AG20443 (cell line): ENCODE measurements at places on chromosomes 2 and 18.

- peak; percentile 56 for DNase-seq
These were observed 1.7 kb downstream of the MYCN start for GRCh38 chr2:15941871-15942710.

GRCh38 chr2:101983486-101983885, 8.3 kb upstream of the IL1R2 start:
- peak; percentile 46 for DNase-seq

- DNase-seq = peak; percentile 25
These were observed 65.3 kb downstream of the STAT1 start for GRCh38 chr2:190948671-190949070.

GRCh38 chr2:176324862-176325261, 55.6 kb downstream of the MTX2 start:
- no peak for DNase-seq

DNA sequence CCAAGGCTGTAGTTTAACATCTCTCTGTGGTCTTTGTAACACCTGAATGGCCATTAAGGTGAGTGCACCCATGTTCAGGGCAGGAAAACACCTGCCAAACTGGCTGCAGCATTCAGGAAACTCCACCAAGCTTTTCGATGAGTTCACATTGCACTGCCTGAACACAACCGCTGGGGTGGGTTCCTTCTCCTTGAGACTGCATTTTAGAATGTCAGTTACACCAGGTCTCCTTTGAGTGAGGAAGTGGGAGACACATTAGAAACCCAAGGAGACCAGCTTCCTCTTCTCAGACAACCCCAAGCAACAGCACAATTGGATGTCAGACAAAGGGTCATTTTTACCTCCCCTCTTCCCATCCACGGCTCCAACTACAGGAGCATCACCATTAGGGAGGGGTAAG, 35.2 kb downstream of the CYRIA start:
- no peak for DNase-seq

DNA sequence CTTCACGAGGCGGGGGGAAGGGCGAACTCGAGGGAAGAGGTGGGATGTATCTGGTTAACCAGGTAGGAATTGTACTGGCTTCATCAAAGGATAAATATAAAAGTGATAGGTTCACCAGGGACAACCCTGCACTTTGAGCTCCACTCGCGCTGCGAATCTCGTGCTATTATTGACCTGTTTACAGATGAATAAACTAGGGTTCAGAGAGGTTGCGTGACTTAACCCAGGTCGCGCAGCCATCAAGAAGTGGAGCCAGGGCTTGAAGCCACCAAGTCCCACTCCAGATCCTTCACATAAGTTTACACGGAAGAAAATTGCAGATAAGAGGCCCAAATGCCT, 1.4 kb upstream of the CYP1B1 start:
- no peak for DNase-seq

GRCh38 chr18:36499938-36500337, 202.4 kb downstream of the FHOD3 start:
- no peak for DNase-seq

DNA sequence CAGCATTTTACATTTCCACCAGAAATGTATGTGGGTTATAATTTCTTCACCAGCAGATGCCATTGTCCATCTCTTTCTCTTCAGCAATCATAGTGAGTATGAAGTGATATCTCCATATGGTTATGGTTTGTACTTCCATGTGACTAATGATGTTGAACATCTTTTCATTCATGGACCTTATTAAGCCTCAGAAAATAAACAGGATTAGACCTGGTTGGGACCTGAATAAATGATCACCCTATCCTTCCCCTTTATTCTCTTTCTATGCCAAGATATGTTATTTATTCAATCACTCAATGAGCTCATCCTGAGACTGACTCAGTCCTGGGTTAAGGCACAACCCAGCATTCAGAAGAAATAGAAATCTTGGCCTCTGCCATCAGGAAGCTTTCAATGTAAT, 86.6 kb downstream of the ANTXR1 start:
- DNase-seq = peak; percentile 42

DNA sequence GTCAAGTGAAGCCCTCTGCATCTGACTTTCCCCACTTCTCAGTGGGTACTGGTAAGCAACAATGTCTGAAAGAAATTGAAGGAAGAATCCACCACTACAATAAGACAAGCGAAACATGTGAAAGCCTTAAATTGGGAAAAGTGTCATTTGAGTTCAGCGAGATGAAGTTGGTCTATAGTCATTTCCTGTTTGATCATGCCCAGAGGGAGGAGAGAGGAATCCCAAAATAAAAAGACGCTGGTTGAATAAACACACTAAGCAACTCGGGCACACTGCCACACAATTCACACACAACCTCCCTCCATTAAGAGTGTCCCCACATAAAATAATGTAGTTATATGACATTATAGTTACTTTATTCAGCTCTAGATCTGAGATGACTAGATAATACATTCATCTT, 166.1 kb downstream of the CBLN2 start:
- no peak for DNase-seq

DNA sequence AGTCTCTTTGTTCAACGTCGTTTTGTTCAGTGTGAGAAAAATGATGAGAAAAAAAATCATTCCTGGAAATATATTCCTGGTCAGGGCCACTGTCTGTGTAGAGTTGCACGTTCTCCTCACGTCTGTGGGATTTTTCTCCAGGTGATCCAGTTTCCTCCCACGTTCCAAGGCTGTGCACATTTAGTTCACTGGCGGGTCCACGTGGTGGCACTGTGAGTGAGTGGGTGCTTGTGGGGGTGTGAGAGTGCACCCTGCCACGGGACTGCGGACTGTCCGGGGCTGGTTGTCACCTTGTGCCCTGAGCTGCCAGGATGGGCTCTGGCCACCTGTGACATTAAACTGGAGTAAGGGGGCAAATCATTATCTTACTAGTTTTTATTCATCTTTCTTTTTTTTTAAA, 30.3 kb upstream of the ACYP2 start:
- DNase-seq = no peak

DNA sequence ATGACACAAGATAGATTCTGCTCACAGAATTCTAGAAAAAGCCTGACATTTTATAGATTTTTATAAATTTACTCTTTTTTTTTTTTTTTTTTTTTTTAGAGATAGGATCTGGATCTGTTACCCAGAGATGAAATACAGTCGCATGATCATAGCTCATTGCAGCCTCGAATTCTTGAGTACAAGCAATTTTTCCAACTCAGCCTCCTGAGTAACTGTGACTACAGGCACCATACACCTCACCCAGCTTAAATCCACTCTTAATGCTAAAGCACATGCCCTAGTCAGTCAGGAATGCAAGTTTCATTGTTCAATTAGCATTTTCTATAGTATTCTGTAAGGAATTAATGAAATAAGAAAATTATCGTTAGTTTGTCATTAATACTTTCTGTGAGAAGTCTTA, 32.1 kb upstream of the WDR75 start:
- DNase-seq = no peak

GRCh38 chr2:72924353-72925240, 7.3 kb downstream of the EMX1 start:
- no peak for DNase-seq

- no peak for DNase-seq
These were observed 73.0 kb downstream of the L3MBTL4 start for GRCh38 chr18:6341709-6342108.

DNA sequence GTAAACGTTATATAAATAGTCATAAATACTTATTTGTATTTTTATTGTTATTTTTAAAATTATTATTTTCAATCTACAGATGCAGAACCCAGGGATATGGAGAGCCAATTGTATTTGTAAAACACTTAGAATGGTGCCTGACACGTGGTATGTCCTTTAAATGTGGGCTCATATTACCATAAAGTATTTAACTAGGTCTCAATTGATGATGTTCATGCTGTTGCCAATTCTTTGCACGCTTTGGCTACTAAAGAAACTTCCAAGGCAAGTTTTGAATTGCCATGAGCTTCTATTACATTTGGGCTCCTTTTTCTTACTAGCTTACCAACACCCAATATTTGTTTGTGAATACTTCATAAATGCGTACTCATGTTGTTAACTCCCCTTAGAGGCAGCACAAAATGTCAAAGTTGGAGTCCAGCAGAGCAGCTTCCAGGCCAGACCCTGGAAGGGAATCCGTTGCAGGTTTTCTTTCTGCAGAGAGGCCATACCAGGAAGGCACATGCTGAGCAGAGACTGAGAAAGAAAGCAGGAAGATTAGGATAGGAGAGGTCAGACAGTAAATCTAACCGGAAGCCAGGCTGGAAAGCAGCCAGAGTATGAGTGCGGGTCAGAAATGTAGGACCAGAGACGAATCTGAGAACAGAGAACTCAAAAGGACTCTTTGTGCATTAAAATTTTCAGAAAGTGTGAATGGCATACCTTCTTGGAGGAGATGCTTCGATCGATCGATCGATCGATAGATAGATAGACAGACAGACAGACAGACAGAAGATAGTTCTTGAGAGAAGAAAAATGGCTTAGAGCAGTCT, 4.2 kb upstream of the NOSTRIN start:
- DNase-seq = no peak

GRCh38 chr2:238970553-238971081, 122.7 kb downstream of the TWIST2 start:
- peak; percentile 91 for DNase-seq

GRCh38 chr2:54030396-54030741, 59.6 kb upstream of the PSME4 start:
- DNase-seq = no peak

- no peak for DNase-seq
These were observed 80.7 kb downstream of the BCL11A start for GRCh38 chr2:60472663-60473289.

DNA sequence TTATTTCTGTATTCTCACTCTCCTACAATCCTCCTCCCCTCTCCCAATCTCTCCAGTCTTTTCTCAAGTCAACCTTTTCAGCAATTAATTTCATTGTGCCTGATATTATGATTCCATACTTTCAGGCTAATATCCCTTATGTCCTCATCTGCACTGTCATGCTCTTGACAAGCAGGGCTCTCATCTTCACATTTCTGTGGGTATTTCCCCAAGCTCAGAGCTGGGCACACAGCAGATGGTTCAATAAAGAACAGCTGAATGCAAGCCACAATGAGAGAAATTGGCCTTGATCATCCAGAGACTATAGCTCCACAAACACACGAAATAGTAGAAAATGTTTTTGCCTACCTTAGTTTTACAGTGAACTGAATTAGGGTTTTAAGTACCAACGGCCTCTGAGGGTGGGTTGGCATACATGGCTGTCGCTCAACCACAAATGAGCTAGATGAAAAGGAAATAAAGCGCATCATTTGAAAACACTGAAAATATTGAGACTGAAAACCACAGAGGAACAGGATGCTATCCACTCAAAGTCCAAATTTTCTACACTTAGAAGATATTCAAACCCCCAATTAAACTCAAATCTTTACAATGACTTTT, 47.5 kb upstream of the STAT1 start:
- no peak for DNase-seq

- DNase-seq = no peak
These were observed 182.6 kb downstream of the BCL11A start for GRCh38 chr2:60370814-60371213.

- no peak for DNase-seq
These were observed 272.8 kb downstream of the ZNF385B start for GRCh38 chr2:179588486-179589145.

DNA sequence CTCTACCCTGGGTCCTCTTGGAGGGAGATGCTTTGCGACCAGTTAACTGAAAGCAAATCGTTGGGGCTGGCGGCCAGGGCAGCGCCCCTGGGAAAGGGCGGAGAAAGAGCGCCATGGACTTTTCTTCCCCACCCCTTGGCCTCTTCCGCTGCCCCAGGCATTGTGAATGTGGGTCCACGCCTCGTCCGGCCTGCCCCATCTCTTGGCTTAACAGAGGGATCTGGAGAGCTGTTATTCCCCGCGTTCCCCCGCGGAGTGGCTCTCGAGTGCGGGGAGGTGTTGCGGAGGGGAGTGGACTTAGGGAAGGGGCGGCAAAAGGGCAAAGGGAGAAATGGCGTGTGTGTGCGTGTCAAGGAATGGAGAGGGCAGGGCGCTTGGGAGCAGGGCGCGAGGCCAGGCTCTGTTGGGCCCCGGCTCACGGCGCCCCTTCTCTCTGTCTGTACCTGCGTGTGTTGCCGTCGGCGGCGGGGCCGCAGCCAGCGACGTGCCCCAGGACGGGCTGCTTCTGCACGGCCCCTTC, 6.6 kb downstream of the EMX1 start:
- DNase-seq = no peak

DNA sequence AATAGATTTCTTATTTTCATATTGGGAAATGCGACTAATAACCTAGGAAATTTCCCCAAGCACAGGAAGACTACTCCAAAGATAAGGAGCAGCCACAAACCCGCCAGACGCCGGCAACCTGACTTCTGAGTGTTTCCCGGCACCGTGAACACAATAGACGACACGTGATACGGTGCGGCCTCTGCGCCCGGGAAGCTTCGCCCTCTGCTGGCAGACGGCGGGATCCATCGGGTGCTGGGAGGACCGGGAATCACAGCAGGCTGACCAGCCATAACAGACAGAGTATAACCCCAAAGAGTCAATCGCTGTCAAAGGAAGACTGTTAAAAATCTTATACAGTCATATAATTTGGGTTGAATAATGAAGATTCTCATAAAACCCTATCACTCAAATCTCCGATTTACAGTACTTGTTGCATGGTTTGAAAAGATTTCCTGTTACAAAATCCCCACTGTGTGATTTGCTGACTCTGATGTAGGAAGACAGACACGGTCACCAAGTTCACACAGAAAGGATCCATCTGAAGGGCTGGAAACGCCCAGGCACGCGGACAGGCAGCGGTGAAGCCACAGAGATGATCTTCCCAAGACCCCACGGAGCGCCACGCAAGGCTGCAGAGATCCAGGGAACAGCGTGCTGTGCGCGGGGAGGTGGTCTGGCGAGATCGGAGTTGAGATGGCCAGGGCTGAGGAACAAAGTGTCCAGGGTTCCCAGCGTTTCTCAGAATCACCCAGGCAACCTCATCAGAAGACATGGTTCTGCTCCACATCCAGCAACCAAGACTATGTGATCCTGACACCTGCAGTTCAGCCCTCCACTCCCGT, 73.8 kb downstream of the EIPR1 start:
- peak; percentile 96 for DNase-seq

- peak; percentile 88 for DNase-seq
These were observed at the start of gene ATP8B1 for GRCh38 chr18:57803103-57803969. Gene ATP8B1, minus strand, starts transcription at chr18:57803315. Its CDS starts 71,508 bp downstream, at chr18:57731807.

GRCh38 chr2:160015746-160016145, 46.7 kb downstream of the PLA2R1 start:
- DNase-seq = no peak

- peak; percentile 31 for DNase-seq
These were observed 52.2 kb downstream of the C1QL2 start for GRCh38 chr2:119106301-119106897.

DNA sequence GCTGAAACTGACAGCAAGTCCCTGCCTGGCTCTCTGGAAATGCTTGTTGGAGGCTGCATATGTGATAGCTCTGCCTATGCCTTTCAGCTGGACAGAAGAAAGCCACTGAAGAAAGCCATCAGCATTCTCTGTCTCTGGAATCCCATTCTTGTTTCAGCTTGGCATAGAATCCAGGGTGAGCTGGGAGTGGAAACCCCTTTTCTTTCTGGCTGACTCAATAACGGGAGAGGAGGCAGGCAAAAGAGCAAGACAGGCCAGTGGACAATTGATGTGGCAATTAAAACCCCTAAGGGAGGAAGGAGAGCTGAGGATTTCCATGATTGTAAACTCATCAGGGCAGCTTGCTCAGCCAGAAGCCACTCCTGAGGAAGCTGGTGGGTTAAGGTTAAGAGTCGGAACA, 208.1 kb downstream of the CLIP4 start:
- DNase-seq = no peak

- peak; percentile 65 for DNase-seq
These were observed 138.8 kb downstream of the MCFD2 start for GRCh38 chr2:46776687-46777327.

GRCh38 chr18:79851950-79852349, 54.2 kb downstream of the KCNG2 start:
- DNase-seq = peak; percentile 3
